ENCODE measurements at places on chromosomes 7 and 10.

DNA sequence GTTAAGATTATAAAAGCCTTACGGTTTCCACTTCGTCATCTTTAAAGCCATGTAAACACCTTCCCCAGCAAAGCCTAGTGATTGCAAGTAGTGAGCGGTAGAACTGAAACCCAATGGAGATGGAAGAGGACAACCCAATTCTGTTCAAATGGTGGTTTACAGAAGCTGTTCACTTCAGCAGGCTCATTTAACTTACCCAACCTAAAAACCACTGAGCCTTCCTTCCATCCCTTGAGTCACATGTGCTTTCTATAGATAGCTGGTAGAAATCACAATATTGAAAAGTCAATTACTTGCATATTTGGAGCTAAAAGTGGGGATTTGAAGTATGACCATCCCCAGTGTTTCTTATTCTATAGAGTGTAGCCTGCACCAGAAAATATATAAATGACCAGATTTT lies 667.7 kb downstream of the SUGCT start:
- no peak for DNase-seq

- DNase-seq, result no peak
These were observed 54.2 kb downstream of the TRIL start for GRCh38 chr7:28903730-28904577.

DNA sequence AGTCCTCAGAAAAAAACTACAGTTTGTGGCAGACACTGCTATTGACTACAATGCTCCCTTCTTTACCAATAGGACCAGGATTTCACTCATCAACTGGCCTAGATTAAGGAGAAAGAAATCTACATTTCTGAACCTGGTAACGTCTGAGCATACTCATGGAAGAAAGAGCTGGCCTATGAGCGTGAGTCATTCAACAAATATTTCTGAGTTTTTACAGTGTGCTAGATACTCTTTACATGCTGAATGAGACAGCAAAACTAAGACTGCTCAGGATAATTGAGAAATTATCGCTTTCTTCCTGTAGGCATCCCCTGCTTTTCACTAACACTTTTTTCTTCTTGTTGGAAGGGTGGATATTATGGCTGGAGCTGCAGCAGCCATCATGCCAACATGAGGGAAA lies 609.7 kb downstream of the TNS3 start:
- no peak for DNase-seq

DNA sequence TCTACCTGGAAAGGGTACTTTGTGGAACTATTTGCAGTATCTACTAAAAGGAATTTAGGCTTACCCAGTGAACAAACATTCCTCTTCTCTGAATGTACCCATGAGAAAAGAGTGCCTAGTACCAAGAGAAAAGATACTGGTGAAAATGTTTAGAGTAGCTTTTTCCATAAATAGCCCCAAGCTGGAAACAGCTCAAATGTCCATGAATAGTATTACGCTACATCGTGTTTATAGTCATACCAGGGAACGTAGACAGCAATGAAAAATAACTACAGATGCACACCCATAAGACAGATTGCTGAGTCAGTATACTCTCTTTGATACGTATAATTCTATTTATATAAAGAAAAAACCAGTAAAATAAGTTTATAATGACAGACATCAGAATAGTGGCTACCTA lies 285.9 kb downstream of the KLF6 start:
- no peak for DNase-seq

- DNase-seq, result no peak
These were observed 18.0 kb upstream of the ZNF488 start for GRCh38 chr10:47401874-47402640.

DNA sequence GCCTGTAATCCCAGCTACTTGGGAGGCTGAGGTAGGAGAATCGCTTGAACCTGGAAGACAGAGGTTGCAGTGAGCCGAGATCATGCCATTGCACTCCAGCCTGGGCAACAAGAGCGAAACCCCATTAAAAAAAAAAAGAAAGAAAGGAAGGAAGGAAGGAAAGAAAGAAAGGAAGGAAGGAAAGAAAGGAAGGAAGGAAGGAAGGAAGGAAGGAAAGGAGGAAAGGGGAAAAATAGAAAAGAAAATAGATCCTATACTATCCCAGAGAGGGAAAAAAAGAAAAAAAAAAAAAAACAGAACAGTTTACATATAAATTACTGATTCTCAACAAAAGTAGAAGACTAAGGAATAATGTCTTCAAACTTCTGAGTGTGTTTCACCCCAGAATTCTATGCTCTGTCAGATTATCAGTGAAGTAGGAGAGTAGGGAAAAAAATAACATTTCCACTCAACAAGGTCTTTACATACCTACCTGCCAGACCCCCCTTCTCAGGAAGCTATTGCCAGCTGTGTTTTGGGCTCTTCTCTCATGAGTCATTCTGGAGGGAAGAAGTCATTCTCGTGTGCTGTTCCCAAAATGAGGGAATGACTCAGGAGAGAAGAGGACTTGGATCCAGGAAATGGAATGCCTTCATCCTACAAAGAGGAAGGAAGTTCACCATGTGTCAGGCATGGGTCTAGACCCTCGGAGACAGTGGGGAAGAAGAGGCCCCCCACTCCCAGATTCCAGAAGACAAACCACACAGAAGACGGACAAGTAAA lies 20.9 kb downstream of the RGS10 start:
- no peak for DNase-seq
